ENCODE measurements at places on chromosomes 16 and 17. TPM values are rescaled to one million over a fixed set of nuclear protein-coding genes. Genes with fewer than 3 reads are reported as not detected.

GRCh38 chr16:47144559-47144877 is 773 bp upstream of the NETO2 start:
- DNase-seq: no peak

GRCh38 chr17:46908068-46908737 is 14.8 kb upstream of the GOSR2 start:
- no peak for DNase-seq

DNA sequence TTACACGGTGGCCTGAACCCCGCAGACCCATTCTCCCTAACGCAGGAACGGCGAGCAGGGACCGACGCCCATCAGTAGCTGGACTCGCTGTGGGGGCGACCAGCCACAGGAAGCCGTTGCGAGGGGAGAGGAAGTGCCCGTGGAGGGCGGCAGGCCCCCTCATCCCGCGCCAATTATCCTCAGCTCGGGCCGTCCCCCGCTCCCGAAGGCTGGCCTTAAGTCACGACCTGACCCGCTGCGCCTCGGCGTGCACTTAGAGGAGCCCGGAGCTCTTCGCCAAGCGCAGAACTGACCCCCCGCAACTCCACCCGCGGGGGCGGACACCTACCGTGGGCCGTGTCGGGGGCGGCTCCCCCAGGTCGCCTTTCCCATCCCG is 401 bp downstream of the ARL16 start:
- no peak for DNase-seq

Gene VWA3A
- polyA plus RNA-seq: not detected

DNA sequence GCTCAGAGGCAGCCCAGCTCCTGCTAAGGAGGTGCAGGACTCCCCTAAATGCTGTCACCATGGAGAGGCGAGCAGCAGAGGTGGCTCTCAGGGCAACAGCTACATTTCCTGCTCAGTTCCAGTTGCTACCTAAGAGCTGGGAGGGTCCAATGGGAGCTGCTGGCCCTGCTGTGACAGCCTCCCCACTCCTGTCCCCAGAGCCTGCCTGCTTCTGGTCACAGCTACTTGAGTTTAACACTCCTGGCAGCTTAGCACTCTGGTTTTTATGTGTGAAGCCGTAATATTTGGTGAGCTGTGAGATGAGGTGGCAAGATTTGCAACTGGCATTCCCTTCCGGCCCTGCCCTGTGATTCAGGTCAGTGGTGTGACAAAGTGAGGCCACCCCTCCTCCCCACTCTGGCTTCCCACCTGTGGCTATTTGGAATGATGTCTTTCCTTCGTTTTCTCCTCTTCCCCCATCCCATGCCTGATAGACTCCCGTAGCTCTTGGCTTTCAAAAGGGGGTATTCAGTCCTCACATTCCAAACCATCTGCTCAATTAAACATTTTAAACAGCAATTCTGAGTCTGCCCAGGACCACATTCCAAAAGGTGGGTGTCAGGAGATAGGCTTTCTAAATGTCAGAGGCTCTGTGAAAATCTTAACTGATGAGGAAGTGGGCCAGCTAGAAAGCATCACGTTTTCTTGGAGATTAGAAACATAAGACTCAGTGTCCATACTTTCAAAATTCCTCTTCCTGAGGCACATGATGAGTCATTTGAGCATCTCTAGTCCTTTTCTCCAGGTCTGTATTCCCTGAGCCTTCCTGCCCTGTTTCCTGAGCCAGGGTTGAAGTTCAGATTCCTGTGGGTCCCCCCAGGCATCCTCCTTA is 42.6 kb upstream of the SKAP1 start:
- peak; percentile 52 for DNase-seq

Gene ACSF2
- 42.5 TPM for polyA plus RNA-seq

Gene NME1
- 350 TPM for polyA plus RNA-seq

GRCh38 chr16:29987371-29988085 is 7.9 kb downstream of the HIRIP3 start:
- no peak for DNase-seq

- DNase-seq: no peak
Measured at GRCh38 chr16:88422733-88423447, 30.2 kb upstream of the ZFPM1 start.

Gene AXIN2
- 2.4 TPM for polyA plus RNA-seq

DNA sequence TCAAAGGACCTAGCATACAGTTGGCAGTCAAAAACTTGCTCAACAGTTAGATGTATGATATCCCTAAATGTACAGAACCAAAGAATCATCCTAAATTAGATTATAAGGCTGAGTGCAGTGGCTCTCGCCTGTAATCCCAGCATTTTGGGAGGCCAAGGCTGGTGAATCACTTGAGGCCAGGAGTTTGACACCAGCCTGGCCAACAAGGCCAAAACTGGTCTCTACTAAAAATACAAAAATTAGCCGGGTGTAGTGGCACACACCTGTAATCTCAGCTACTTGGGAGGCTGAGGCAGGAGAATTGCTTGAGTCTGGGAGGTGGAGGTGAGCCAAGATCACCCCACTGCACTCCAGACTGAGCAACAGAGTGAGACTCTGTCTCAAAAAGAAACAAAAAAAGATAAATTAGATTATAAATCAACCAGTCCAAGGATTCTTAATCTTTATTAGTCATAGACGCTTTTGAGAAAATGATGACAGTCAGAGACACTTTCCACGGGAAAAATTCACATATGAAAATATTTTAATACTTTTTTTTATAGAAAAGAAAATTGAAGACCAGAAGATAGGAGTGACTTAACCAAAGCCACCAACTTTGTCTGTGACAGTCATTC is 77.6 kb downstream of the MMD start:
- DNase-seq: no peak

DNA sequence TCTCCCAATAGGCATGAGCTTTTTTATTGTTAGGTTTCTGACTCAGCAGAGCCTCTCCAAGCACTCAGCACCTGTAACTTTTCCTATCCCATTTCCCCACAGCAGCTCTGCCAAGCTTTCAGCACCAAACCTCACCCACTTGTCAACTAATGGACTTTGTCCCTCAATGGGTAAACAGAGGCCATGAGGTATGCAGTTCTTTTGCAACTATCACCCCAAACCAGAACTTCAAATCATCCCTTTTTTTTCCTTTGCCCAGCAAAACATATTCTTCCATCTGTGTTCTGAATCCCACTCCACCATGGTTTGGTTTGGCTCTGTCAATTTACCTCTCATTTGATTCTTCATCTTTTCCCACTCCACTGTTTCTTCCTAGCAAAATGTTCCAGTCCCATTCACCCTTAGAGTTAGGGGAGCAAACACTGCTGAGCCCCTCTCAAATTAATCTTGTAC is 58.1 kb downstream of the TOX3 start:
- no peak for DNase-seq

Gene C16orf89
- polyA plus RNA-seq: 1.2 TPM

GRCh38 chr17:19018600-19018950 is 14.0 kb upstream of the FAM83G start:
- DNase-seq: no peak

DNA sequence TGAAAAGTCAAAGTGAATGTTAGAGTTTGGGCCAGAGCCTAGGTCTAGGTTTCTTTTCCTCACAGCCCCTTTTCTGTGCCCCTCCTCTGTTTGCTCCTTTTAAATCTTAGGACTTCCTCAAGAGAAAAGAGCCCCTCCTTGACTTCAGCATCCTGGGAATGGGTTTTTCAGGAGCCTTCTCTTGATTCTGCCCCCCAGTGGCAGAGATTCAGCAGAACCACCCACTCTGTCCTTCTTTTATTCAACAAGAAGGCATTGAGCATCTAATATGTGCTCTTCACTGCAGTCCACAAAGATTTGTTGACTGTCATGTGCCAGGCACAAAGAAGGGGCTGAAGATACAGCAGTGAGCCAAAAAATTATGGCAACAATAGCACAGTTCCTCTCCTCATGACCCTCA is 270.8 kb upstream of the CDH5 start:
- DNase-seq: no peak

Gene MYH1
- not detected for polyA plus RNA-seq

DNA sequence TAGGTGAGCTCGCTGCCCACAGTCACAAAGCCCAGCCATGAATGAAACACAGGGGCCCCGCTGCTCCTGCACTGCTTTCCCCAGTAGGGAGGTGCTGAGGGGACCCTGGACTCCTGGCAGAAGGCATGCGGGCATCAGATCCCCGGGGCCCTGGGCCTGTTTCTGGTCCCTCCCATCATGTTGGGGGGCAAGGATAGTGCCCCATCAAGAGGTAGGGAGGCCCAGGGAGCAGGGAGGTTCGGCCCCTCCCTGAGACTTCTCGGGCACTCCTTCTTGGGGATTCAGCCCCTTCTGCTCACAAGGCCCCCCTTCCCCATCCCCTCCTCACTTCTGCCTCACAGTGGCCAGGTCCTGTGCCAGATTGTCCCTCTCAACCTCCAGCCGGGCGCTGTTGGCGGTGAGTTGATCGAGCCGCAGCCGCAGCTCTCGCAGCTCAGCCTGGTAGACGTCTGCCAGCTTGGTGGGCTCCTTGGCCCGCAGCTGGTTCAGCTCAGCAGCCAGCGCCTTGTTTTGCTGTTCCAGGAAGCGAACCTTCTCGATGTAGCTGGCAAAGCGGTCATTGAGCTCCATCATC is 515 bp downstream of the GFAP start:
- no peak for DNase-seq

Gene MFAP4
- 230 TPM for polyA plus RNA-seq

Gene ZSCAN10
- polyA plus RNA-seq: not detected

- DNase-seq: no peak
Measured at GRCh38 chr16:72380283-72380682, 208.3 kb upstream of the PMFBP1 start.

DNA sequence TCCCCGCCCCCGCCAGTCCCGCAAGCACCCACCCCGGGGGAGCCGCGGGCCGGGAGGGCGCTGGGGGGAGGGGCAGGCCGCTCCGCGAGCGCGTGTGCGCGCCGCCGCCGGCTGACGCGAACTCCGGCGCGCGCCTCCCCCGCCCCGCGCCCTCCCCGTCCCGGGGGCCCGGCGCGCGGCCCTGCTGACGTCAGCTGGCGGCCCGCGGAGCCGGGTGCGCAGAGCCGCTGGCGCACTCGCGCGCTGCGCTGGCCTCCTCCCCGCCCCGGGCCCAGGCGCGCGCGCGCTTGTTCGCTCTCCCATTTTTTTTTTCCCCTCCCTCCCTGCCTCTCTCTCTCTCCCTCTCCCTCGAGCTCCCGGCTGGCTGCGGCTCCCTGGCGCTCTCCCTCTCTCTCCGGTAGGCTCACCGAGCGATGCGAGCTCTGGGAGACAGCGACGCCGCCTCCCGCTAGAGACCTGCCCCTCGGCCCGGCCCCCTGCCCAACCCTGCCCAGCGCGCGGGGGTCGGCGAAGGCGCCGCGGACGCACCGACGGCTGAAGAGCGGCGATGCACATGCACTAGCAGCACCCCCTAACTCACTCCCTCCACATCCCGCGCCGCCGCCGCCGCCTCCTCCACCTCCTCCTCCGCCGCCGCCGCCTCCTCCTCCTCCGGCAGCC is at the start of gene GNAO1:
TSS of gene GNAO1 (plus strand) at position 334 of the 660 bp plus-strand sequence. CDS start 747 bp downstream, outside the sequence.
- DNase-seq: no peak

GRCh38 chr16:87922250-87922871 is 14.0 kb downstream of the CA5A start:
- DNase-seq: no peak

DNA sequence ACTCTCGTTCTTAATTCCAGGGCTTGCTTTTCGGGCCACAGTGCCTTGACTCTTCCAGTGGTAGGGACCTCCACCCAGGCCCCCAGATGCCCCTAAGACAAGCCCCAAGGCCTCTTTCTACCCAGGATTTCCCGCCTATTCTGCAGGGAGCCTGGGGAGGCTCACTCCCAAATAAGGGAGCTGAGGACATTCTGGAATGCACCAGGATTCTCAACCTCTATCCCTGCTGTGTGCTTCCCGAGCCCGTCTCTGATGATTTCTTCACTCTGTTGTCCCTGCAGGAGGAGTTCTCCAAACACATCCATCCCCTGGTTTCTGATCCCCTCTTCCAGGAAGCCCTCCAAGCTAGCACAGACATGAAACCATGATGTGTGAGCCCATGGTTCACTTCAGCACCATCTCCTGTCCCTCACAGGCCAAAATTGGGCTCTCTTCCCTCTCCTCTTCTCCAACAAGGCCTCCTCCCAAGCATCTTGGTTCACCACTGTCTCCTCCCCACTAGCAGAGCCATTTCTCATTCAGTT is 255.9 kb downstream of the KATNIP start:
- no peak for DNase-seq

GRCh38 chr17:79252886-79253285 is 178.3 kb downstream of the ENGASE start:
- DNase-seq: no peak

DNA sequence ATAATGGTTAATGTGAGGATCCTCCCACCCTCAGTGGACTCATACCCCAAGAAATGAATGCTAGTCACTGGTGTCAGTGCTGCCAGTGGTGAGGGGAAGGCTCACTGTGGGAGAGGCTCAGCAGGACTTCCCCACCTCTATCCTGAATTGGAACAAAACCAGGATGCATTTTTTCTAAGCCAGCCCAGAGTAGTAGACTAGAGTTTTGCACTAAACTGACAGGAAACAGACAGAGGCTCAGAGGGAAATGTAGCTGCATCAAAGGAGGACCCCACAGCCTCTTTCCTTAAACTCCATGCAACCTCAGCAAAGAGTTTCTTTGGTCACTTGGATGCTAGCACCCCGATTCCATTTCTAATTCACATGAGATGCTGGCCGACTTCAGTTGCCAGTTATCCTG is 10.7 kb upstream of the SKAP1 start:
- DNase-seq: no peak

GRCh38 chr16:77213542-77214106 is 14.4 kb downstream of the SYCE1L start:
- DNase-seq: peak; percentile 37

Gene CDR2L
- 8.4 TPM for polyA plus RNA-seq

DNA sequence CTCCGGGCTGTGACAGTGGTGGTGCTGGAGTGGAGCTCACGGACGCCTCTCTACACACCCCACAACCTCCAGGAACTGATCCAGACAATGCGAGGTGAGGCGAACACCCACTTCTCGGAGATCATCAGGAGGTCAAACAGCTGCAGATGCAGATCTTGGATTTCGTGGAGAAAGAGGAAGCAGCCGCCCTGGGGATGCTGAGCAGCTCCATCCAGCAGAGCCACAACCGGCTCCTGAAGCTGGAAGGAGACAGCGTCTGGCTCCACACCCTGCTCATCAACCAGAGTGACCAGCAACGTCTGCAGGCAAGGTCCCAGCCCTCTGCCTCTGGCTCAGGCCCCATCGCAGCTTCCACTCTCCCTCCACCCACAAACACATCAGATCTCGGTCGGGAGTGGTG is 13.2 kb upstream of the SLC16A5 start:
- DNase-seq: no peak

GRCh38 chr17:27461192-27461859 is 5.1 kb downstream of the KSR1 start:
- DNase-seq: no peak

GRCh38 chr17:44688675-44689476 is 700 bp downstream of the CCDC43 start:
- no peak for DNase-seq

DNA sequence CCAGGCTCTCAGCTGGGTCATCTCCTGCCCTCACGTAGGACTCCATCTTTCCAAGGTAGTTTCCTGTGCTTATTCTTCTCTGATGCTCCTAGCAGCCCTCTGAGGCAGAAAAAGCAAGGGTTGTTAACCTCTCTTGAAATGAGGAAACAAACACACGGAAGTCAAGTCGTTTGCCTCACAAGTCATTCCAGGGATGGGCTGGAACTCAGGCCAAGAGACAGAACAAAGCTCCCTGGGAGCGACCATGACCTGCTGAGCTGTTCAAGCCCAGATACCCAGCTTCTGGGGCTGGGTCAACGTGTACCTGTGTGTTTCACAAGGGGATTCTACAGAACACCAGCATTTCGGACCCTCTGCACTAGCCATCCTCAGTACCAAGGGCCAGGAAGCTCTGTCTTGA is 28.1 kb downstream of the SRL start:
- no peak for DNase-seq

Gene NXN
- polyA plus RNA-seq: 135 TPM

GRCh38 chr16:55701442-55702319 is 45.9 kb downstream of the SLC6A2 start:
- DNase-seq: peak; percentile 6

Gene ACD
- polyA plus RNA-seq: 16.5 TPM
